SK-N-DZ (cell line): ENCODE measurements at places on chromosomes 12 and 14.

DNA sequence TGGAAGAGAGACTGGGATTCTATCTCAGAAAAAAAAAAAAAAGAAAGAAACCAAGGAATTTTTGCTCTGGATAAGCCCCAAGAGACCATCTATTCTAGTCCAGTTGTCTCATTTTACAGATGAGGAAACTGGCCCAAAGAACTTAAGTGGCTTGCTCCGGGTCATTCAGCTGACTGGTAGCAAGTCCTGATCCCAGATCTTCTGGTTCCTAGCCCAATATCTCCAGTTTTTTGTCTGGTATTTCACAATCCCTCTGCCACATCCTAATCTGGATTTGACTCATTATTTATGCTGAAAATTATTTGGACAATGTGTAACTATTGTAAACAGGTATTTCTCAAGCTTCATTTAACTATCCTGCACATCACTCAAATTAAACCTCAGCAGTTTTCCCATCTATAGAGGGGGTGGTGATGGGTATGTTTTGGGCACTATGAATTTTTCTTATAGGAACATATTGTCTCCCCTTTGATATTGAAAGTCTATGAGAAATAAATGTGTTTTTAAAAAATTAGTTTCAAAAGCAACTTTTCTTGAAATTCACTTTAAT lies 43.4 kb downstream of the PPP2R5E start:
- no peak for DNase-seq

- DNase-seq = no peak
These were observed 1.2 kb upstream of the DDN start for GRCh38 chr12:49000346-49000745.

DNA sequence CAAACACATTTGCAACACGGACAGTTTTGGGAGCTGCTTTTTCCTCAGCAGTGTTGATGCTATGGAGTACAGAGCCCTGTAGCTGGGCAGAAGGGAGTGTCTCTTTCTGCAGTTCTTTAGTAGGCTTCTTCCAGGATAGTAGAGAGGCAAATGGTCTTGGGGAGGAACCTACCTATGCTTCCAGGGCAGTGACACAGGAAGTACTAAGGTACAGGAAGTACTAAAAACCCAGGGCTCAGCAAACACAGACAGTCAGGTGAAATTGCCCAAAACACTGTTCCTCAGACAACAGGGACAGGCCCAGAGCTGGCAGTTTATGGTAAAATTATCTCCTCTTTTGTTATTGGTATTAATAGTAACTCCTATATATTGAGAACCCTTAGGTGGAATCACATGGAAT lies 217.6 kb downstream of the TTC8 start:
- no peak for DNase-seq

DNA sequence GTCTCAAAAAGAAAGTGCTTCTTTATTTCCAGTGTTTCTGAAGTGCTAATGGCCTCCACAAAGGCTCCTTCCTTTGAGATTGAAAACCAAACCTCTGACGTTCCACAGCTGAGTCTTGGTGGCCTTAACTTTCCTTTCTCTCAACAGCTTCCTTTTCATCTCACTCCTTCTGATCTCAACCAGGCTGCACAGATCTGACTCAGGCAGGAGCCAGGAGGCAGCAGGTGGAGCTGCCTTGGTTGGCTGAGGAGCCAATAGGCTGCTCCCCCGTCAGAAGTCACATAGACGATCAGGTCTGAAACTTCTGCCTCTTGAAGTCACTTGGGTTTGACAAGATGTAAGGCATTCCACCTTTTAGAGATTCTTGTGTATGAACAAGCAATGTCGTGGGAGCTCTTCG lies 9.1 kb upstream of the KCNA5 start:
- DNase-seq = no peak

DNA sequence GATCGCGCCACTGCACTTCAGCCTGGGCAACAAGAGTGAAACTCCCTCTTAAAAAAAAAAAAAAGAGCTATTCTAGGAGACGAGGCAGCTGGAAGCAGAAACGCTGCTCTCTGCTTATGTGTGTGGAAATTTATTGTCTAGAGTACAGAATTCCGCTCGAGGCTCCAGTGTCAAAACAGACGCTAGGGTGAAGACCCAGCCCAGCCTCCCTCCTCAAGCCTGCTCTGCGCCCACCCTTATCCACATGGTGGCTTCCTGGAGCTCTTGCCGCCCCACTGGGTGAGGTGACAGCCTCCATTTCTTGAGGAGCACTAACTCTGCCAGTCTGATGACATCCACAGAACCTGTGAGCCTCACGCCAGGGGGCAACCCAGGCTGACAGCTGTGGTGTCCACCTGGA lies 49.5 kb upstream of the DLK1 start:
- no peak for DNase-seq

DNA sequence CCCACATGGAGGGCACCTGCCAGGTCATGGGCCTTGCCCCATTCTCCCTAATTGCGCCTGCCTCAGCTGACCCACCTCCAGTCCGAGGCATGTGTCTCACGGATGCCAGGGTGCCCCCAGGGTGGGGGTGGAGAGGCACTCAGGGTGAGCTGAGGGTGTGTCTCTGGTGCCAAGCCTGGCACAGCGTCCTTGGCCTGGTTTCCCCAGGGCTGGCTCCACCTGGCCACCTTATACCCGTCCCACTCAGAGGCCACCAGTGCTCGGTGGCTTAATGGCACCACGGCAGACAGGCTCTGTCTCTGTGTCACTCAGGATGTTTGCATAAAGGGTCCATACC lies 33.6 kb upstream of the TDRD9 start:
- no peak for DNase-seq
